ENCODE measurements at places on chromosomes 12 and 14.

- peak; percentile 83 for DNase-seq
These were observed 52.3 kb downstream of the SOCS2 start for GRCh38 chr12:93624595-93625294.

- no peak for DNase-seq
These were observed 308.8 kb upstream of the SYT1 start for GRCh38 chr12:78555802-78556201.

DNA sequence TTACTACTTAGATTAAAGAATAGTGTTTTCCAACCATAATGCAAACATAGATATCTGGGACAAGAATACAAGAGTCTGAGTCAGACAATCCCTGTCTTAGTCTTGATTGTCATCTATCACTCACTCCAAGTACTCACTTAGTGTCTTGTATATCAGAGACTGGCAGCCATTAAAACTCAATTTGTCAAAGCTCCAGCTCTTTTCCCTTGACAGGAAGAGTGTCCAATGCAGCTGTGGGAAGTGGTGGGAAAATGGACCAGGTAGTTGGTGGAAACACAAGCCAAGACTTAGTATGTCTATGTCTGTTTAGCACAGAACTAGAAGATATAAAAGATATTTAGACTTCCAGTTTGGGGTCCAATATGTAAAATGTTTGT, 271.6 kb upstream of the CLEC14A start:
- no peak for DNase-seq

DNA sequence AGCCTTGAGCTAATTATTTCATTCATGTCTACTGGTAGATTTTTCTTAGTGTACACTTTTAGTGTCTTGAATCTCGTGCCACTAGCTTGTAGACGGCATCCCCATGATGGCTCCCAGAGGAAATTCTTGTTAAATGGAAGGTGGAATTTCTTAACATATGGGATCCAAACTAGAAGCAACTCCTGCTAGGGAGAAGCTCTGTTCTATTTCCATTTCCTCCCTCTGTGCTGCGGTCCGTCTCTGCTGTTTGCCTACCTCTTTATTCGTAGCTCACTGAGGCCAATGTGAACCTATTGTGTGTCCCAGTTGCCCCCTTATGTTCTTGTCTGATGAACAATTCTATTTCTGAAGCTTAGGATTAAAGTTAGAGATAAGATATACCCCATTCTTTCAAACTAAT, 588 bp downstream of the PIK3C2G start:
- no peak for DNase-seq

GRCh38 chr12:58888131-58888783, 32.0 kb downstream of the LRIG3 start:
- peak; percentile 49 for DNase-seq

- DNase-seq: peak; percentile 35
These were observed 15.0 kb downstream of the OXA1L start for GRCh38 chr14:22781301-22781991.

- no peak for DNase-seq
These were observed 30.0 kb downstream of the PELI2 start for GRCh38 chr14:56147986-56148901.

DNA sequence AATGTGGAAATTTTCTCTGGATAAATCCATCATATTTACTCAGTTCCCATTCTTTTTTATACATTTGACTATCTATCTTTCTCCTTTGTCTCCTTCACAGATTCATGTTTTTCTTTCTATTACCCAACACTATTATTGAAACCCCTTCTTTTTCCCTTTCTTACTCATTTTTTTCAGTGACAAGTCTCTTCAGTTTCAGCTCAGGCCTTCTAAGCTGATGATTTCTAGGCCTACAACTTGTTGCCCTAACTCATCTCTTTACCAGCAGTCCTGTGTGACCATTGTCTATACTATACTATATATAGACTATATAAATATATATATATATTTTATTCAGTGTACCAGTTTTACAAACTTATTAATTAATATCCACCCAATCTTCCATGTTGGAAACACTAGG, 31.8 kb downstream of the SLC16A7 start:
- DNase-seq: no peak

- peak; percentile 62 for DNase-seq
These were observed 1.9 kb upstream of the HOXC5 start for GRCh38 chr12:54030889-54031471.

GRCh38 chr14:53962953-53963319, 6.3 kb upstream of the BMP4 start:
- DNase-seq: no peak

GRCh38 chr14:23567186-23568020, at the start of gene AP1G2:
Gene AP1G2 (minus strand): TSS chr14:23567791. CDS start chr14:23567314, 477 bp downstream.
- peak; percentile 75 for DNase-seq

DNA sequence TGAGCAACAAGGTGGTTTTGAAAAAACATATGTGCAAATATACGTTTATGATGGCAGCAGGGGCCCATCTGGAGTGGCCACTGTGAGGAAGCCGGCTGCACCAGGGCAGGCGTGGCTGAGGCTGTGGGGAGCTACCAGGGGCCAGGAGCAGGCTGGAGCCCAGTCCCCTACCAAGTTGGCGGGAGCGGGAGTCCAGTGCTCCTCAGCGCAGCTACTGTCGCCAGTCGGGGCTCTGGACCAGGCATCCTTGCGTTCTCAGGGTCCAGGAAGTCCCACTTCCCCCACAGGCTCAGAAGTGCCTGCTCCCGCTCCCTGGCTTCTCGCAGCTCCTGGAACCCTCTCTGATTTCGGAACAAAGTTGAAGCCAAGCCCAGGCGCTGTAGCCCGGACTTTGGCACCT, 1377.5 kb upstream of the FLRT2 start:
- DNase-seq: no peak

- DNase-seq: peak; percentile 93
These were observed at the start of gene RILPL1 for GRCh38 chr12:123533672-123534643. Gene RILPL1 (minus strand): TSS chr12:123533719. CDS start chr12:123533482, 237 bp downstream.

GRCh38 chr12:39872425-39872824, 233.5 kb downstream of the SLC2A13 start:
- no peak for DNase-seq

- DNase-seq: no peak
These were observed 135.4 kb upstream of the NUDT4 start for GRCh38 chr12:93242154-93242972.

- DNase-seq: no peak
These were observed 126.0 kb upstream of the FKBP4 start for GRCh38 chr12:2668816-2669215.

- DNase-seq: no peak
These were observed 89.6 kb downstream of the NUAK1 start for GRCh38 chr12:106049105-106049504.

DNA sequence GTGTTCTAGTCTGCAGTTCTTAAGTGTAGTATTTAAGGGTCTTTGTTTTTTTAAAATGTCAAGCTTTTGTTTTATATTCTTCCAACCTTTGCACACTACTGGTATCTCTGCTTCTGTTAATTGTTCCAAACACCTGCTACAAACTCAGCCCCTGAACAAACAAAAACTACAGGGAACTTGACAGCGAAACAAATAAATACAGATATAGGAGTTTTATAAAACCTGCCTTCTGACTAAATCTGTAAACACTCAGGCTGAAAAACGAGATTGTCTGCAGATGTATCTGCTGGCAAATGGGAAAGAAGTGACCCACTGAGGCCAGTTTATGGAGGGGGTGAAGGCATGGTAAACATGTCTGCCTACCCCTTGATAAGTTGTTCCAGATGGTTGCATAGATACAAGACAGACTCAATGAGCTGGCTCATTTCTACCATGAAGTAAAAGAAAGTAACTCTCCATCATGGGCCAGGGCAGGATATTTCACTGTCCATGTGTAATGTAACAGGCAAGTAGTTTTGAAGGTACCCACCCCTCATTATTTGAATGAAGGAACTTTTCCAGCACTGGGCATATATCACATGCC, 75.6 kb downstream of the LMO3 start:
- DNase-seq: no peak

- DNase-seq: no peak
These were observed 67.8 kb downstream of the WSCD2 start for GRCh38 chr12:108196921-108197320.

DNA sequence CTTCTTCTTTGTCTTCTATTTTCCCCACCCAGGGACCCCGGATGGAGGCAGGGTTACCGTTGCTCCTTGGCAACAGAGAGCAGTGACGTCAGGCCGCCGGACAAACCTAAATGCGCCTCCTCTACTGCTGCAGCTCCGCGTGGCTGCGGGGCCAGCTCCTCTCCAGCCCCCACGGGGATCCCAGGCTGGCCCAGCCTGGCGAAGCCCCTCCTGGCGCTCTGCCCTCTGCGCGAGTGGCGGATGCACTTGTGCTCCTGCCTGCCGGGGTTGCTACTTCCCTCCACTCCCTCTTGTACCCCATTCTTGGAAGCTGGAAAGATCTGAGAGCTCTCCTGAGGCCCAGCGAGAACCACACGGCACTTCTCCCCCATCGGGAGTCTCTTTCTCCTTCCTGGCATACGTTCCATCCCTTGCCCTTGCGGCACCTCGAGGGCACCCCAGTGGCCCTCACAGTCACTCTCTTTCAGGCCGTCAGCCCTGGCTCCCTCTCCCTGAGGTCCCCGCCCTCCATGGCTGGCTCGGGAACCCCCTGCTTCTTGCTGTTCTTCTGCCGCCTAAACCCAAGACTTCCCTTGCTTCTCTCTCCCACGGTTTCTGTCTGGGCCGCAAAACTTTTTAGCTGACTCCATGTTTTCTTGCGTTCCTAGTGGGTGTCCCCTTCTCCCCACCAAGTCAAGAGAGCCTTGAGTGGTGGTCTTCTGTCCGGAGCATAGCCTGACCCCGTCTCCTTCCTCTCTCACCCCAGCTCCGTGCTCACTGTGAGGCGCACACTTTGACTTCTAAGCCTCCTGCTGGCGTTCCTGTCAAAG, 121.7 kb downstream of the PAPOLA start:
- DNase-seq: no peak

- no peak for DNase-seq
These were observed 111.7 kb downstream of the SUDS3 start for GRCh38 chr12:118488034-118488433.

GRCh38 chr12:19937161-19937560, 431.2 kb upstream of the PDE3A start:
- no peak for DNase-seq

GRCh38 chr12:66409195-66409871, 107.0 kb downstream of the HELB start:
- no peak for DNase-seq

GRCh38 chr12:15691388-15691787, 97.8 kb downstream of the EPS8 start:
- no peak for DNase-seq

- no peak for DNase-seq
These were observed 56.7 kb downstream of the FAM222A start for GRCh38 chr12:109770104-109770860.

- no peak for DNase-seq
These were observed 44.1 kb upstream of the CHST11 start for GRCh38 chr12:104412681-104413080.

DNA sequence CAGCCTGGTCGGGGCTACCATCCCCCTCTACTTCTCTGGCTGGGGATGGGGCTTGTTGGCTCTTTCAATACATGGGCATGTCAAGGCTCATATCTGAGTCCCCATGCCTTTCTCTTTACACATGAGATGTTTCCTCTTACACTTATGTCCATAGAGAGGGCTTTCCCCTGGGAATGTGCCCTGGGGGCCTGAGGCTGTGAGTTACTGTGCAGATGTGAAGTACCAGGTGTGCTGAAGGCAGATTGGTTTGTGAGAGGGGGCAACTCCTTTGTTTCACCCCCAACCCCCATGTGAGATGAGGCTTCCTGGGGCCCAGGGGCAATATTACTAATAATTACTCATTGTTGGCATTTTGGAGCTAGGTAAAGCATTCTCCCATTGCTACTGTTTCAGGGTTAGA, 32.8 kb downstream of the NRXN3 start:
- DNase-seq: no peak

DNA sequence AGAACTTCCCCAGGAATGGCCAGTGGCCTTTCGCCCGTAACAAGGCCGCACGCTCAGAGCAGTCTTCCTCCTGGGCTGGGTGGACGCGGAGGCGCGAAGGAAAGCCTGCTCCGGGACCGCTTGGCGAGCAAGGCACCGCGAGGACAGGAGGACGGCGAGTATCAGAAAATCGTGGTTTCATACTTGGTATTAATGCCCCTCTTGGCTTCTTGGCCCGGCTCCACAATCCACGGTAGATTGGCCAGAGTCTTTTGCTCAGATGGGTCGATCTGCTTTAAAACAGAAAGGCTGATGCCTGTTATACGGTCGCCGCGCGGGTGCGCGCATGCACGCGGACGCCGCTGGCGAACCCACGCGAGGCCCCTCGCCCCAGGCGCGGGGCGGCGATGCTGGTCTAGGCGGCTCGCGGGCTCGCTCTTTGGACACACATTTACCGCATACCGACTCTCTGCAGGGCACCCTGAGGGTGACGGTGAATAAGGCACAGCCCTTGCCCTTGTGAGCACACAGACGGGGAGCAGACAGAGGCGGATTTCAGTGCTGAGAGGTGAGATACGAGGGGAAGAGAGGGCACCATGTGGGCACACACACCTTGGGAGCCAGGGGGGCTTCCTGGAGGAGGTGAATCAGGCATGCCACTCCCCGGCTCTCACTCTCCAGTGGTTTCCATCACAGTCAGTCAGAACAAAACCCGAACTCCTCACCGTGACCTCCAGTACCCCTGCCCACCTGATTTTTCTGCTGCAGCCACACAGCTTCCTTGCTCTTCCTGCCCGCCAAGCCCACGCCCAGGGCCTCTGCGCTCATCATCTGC, 100.7 kb downstream of the APAF1 start:
- peak; percentile 52 for DNase-seq

- no peak for DNase-seq
These were observed 141.9 kb downstream of the KIF26A start for GRCh38 chr14:104280085-104280901.

GRCh38 chr14:102579696-102580549, 12.5 kb upstream of the RCOR1 start:
- peak; percentile 86 for DNase-seq
